AG20443 (cell line): ENCODE measurements at places on chromosomes 2 and 18.

DNA sequence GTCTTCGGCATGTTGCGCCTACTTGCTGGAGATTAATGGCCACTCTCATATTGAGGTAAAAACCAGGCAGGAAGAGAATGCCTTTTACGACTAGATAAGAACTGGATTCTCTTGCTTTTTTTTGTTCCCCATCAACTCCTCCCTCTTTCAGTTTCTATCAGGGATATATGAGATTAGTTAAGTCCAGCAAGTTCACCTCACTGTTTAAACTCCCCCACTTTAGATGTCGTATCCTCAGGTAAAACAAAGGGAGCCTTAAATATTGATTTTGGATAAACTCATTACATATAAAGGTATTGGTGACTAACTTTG, 98.4 kb downstream of the PLEKHM3 start:
- no peak for DNase-seq

DNA sequence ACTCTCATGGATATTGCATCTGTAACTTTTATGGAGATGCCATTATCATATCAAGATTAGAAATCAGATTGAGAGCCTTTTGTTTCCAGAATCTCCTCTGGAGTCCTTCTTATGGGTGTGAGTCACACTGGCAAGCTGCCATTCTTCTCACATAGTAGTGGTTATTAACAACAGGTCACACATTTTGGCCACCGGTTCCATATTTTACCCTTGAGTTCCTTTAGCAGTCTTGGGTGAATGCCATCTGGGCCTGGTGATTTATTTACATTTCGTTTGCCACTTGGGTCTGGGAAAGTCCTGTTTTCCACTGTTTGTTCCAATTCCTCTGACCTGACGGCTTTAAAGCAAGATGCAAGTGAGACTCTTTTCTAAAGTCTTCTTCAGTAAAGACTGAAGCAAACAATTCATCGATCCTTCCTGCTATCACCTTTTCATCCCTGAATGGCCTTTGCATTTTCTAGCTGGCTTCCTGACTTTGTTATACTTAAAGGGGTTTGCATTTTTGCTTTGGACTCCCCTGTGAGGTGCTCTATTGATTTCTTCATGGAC, 80.5 kb upstream of the CAVIN2 start:
- DNase-seq: peak; percentile 49

DNA sequence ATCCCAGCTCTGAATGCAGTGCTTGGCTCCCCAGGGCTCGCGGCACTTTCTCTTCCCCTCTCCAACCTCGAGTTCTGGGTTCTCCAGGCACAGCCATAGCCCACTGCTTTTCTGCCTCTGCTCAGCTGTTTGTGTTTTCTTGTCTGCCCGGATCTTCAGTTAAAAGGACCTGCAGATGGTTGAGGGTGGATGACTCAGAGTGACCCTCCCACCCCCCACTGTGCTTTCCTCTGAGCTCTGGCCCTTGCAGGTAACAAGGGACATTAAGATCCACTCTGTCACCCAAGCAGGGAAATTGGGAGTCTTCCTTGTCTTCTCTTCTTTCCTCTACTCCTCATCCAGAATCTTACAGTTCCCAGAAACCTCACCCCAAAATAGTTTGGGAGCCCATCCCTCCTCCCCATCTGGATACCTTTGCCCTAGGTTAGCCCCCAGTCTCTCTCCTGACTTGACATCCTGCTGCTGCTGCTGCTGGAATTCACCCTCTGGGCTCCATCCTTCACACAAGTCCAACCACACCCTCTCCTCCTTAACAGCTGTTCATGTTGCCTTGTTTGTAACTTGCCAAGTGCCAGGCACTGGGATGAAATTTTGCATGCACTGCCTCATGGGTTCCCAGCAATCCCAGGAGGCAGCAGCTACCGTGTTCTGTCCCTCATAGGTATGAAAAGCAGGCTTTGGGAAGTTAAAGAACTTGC, 157.9 kb upstream of the TTC39C start:
- no peak for DNase-seq

DNA sequence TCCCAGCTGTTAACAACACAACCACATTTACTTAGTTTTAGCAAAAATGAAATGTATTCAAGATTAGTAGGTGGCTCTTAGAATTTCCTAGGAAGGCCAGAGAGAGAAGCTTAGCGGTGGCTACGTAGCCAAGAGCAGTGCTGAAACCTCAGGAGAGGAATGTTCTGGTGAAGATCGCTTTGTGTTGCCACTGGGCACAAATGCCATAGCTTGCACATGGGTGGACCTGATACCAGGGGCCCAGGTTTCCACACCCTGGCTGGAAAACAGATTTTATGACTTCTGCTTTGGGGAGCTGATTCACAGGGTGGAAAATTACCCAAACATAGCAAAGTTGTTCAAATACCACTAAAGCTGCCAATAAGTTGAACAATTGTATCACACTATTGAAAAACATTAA, 43.4 kb downstream of the THUMPD2 start:
- no peak for DNase-seq

DNA sequence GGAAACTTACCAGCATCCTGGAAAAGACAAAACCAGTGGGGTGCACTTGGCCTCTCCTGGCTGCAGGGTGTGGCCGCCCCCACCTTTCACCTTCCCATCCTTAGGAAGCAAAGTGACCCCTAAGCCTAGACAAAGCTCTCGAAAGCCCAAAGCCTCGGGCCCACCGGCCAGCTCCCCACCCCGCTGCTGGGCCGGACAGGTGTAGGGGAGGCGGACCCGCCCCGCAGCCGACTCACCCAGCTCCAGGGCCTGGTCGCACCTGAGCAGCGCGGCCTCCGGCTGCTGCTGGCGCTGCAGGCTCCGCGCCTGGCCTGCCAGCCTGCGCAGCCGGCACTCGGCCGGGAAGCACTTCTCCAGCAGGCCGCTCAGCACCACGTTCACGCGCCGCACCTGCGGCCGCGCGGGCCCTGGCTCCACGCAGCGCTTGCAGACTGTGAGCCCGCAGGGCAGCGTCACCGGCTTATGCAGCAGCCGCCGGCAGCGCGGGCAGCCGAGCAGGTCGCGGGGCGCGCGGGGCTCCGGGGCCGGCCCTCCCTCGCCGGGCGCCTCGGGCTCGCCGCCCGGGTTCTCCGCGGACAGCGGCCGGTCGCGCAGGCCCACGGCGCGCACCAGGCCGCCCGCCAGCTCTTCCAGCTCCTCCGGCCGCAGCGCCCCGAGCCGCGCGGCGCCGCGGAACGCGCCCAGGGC, 979 bp downstream of the LONRF2 start:
- peak; percentile 63 for DNase-seq

GRCh38 chr2:147081831-147082230, 763.0 kb upstream of the ACVR2A start:
- DNase-seq: no peak

- DNase-seq: no peak
Measured at GRCh38 chr2:126172631-126173184, 483.2 kb upstream of the GYPC start.

DNA sequence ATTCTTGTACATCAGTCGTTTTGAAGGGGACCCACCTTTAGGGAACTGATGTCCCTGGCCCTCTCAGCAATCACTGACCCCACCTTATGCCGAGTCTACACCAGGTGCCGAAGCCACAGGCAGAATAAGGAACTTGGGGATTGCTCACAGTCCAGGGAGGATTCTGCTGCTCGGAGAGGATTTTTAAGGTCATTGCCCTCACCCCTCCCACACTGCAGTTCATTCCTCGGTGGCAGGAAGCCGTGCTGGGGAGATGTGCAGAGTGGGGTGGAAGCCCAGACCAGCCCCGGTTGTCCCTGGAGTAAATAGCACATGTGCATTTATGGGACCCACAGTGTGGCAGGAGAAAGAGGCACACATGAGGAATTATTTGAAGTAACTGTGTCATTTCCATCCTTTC, 50.4 kb downstream of the PLB1 start:
- DNase-seq: no peak

DNA sequence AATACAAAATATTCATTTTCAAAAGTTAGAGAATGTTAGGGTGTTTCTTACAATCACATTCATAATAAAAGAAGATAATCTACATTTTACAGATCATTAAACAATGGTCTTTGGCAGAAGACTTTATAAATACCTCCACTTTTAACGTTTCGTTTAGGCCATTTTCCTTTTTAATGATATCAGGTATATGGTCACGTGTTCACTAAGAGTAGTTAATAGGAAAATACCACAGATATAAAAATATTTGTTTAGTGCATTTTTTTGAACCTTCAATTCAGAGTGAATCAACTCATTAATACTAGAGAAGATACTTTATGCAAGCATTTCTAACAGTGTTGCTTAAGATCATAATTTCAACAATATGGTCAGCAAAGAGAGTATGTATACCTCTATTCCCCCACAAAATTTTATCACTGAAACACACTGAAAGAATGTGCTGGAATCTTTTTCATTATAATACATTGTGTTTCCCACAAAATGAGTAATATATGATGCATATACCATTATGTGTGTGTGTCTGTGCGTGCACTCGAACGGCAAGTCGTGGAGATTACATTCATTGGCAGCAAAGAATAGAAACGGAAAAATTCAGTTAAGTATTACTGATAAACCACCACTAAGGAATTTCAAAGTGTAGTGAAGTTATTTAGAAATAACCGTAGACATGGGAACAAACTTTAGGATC, 319.9 kb upstream of the THUMPD2 start:
- DNase-seq: no peak

DNA sequence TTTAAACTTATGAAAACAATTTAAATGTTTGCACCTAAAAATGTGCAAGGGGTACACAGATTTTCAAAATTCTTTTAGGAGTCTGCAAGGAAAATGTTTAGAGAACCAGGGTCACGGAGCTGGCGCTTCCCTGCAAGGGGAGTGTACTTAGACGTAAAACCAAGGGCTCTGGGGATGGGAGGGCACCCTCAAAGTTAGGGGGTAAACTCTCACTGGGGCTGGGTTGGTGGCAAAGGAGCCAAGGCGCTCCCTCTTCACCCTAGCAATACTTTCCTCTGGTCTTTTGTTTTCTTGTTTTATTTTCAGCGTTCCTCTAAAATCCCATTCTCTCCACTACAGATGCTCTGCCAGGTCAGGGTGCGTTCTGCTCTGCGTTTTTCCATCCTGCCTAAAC, 20.0 kb downstream of the TMEM247 start:
- no peak for DNase-seq

DNA sequence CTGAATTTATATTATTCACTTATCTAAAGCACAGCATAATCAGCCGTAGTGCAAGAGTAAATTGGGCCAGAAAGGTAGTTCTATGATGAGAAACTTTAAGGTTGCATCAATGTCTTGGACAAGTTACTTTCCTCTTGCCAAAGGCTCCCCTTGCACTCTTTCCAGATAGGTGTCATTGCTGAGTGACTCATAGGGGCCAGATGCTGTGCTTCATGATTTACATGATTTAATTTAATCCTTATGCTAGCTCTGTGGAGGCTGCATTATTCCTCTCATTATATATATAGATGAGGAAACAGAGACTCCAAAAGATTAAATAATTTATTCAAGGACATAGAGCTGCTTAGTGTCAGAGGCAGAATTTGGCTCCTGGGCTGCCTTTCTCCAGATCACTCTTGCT, 5.0 kb downstream of the CFAP221 start:
- peak; percentile 66 for DNase-seq

GRCh38 chr2:119490106-119490505, 34.2 kb downstream of the SCTR start:
- DNase-seq: no peak

GRCh38 chr2:6832596-6833299, 33.0 kb downstream of the CMPK2 start:
- DNase-seq: no peak

DNA sequence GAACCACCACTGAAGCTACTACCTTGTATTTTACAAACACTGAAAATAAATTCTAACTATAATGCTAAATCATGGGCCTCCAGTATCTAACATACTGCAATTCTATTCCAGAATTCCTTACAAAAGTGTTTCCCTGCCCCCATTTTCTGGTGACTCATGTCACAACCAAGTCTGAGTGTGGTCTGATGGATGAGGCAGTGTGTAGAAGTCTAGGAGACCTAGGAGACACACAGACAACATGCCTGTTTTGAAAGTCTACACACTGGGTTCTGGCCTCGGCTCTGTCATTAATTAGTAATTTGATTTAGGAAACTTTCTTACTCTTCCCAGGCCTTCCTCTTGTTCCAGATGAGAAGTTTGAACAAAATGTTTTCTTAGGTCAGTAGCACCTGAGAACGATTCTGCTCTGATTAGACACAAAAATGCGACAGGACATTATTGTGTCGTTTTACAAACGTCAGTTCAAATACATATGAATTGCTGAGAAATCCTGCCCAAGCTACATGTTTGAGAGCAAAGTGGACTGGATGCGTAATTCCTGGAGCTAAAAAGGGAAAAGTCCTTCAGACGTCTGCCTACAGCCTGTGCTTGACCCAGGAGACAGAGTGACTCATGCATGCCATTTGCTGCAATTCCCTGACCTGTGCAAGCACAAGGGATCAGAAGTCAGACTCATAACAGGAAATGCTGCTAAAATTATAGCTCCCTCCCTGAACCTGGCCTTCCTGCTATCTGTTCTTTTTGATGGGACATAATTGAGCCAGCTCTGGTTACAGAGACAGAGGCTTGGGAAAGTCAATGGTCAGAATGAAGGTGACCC, 494.4 kb downstream of the SOX11 start:
- no peak for DNase-seq

- peak; percentile 75 for DNase-seq
Measured at GRCh38 chr2:216490061-216490460, 8.6 kb upstream of the RPL37A start.

DNA sequence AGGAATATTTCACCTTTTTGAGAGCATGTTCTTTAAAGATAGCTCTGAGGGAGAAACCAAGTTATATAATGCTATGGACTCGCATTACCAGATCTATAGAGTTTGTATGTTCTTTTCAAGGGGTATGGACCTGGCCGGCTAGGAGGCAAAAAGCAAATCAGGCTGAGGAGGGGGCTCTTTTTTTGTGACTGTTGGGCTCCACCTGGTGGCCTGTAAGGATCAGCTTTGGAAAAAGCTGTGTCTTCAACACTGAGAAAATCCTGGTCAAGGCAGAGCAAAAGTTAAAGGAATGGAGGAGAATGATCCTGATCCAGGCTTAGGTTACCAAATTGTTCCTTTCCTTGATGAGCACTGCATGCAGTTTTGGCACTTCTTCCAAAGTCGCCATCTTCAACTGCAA, 180.5 kb downstream of the DIS3L2 start:
- DNase-seq: peak; percentile 31

DNA sequence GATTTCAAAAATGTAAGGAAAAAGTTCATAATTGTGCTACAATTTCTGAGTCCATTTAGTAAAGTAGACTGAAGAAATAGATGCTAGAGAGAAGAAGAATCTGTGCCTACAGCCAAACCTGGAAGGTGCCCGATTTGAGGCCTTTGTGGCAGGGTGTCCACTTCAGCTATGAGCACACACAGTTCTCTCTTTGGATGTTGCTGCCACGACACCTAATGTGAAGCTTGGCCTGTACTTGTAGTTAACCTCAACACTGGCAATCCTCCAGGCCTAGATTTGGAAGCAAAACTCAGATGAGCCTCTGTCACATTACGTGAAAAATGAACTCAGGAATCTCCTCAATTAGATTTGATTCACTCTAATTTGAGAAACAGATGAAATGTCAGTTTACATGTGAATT, 90.1 kb upstream of the LRP1B start:
- no peak for DNase-seq

- peak; percentile 61 for DNase-seq
Measured at GRCh38 chr2:202375033-202375608, 1.0 kb upstream of the BMPR2 start.

GRCh38 chr2:108267101-108267500, 21.6 kb upstream of the SULT1C2 start:
- DNase-seq: no peak
